Epithelial cell of prostate (primary cell): ENCODE measurements at places on chromosomes 5 and 9.

DNA sequence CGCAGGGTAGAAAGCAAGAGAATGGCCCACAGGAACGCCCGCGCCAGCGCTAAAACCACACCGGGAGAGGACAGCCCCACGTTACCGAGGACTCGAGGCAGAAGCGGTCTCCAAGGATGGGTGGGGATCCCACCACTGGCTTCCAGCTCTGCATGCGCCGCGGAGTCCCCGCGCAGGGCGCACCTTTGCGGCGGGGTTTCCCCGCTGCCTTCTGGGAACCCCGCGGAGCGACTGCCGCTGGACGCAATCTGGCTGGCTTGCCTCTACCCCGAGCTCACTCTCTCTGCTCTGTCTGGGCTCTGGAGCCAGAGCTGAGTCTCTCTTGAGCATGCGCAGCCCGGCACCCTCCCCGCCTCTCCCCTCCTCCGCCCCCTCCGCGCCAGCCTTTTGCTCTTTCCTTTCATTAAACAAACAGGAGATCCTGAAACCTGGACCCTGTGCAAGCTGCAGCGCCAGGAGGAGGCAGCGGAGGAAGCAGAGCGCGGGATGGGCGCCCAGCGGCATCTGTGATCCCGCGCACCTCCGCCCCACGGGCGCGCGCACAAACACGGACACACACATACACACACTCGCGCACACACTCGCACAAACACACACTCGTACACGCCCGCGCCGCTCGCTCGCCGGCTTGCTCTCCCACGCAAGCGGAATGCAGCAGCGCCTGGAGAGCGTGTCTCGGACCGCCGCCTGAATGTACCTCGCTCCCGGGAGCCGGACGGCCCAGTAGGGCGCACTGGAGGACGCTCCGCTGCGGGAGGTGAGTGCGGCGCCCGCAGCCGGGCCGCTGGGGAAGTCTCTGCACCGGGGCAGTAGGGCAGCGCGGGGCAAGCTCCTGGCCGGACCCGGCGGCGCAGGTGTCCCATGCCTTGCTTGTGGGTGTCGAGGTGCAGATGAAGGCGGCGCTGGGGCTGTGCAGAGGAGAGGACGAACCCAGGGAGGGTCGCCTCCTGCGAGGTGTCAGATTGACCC is at the start of gene PLPPR1:
Gene PLPPR1 (plus strand): TSS at position 382 of the 969 bp plus-strand sequence.
- DNase-seq = no peak

- no peak for DNase-seq
Measured at GRCh38 chr9:14434158-14434504, 120.2 kb upstream of the NFIB start.

GRCh38 chr9:112841261-112841660 is 49.4 kb downstream of the SLC46A2 start:
- no peak for DNase-seq

- no peak for DNase-seq
Measured at GRCh38 chr5:129664336-129664937, 83.5 kb upstream of the MINAR2 start.

DNA sequence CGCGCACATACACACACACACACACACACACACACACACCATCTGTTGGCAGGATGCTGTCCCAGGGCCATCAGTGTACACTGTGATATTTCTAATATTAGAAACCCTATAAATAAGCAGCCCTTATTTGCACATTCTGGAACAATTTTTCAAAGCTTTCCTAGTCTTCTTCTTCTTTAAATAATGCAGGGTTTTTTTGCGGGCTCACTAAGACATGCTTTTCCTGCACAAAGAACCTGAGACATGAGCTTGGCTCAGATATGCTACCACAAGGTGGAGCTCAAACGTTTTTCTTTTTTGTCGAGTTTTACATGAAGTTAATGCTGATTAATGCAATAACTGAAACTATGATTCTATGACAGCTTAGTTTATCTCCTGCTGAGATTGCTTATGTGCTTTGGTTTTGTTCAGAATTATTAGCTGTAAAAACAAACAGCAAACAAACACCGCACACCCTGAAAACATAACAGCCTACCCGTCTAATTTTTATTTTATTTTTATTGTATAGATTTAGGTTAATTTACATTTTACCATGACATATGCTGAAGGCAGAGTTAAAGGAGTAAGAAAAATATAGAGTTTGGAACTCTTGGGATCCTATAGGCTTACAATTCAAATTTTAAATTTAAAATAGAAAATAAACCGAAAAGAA is 95.8 kb downstream of the ALDH1A1 start:
- no peak for DNase-seq

DNA sequence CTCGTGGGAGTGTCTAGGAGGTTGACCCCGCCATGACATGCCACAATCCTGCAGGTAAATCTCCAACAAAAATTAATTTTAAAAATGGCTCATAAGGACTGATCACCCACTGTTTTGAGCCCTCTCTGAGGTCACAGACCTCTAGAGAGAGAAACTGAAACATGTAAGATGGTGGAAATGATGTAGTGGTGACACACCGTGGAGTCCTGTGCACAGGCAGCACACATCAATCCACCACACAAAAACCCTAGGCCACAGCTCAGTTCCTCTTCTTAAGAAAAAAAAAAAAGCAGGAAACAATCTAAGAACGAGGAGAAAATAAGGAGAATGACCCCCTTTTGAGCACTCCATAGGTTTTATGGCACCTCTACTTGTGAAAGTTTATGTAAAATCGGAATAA is 93.8 kb upstream of the FAM120A start:
- DNase-seq = no peak

- DNase-seq = no peak
Measured at GRCh38 chr5:158807-159447, 32.4 kb upstream of the LRRC14B start.

DNA sequence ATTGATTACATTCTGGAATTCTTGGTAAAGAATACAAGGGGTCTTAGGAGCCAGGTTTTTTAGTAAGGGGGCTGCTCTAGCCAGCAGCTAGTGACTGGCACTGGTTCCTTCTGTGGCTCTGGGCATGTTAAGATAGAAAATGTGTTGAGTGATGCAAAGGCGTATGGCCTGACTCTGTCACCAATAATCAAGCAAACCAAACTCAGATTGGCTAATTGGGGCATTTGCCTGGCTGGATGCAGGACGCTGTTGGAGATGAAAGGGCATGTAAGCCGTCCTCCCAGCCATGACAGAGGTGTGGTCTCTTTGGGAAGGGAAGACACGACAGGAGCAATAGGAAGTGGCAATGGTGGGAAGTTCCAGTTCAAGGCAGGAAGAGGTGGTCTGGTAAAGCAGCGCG is 87.6 kb upstream of the CTSL start:
- no peak for DNase-seq

DNA sequence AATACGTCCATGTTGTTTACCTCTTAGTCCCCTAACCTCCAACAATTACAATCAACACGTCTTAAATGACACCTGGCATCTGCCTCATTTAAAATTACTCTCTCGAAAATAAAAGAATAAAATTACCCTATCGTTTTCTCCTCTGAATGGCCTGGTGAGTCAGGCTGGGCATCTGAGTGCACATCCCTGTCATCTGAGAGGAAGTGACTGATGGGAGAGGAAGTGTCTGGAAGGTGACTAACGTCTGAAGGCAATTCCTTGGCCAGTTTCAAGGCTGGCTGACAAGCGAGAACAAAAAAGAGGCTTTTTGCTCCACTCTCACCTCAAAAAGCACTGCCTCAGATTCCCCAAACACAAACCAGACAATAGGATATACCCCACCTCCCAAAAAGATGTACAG is 57.7 kb downstream of the MAPKAP1 start:
- DNase-seq = peak; percentile 69

GRCh38 chr9:72982146-72982799 is 29.4 kb upstream of the ALDH1A1 start:
- DNase-seq = no peak

- no peak for DNase-seq
Measured at GRCh38 chr5:135188233-135188914, 154.3 kb upstream of the PITX1 start.

DNA sequence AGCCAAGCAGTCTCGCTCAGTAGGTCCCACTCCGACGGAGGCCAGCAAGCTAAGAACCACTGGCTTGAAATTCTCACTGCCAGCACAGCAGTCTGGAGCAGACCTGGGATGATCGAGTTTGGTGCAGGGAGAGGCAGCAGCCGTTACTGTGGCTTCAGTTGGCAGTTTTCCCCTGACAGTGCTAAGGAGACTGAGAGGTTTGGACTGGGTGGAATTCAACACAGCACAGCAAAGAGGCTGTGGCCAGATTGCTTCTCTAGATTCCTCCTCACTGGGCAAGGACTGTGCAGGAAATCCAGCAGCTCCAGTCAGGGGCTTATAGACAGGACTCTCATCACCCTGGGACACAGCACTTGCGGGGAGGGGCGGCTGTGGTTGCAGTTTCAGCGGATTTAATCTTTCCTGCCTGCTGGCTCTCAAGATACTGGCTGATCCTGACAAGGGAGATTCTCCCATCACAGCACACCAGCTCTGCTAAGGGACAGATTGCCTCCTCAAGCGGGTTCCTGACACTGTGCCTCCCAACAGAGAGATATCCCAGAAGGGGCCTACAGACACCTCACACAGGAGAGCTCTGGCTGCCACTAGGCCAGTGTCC is 122.1 kb downstream of the YIPF5 start:
- DNase-seq = no peak

GRCh38 chr9:3441197-3441816 is 84.5 kb downstream of the RFX3 start:
- peak; percentile 26 for DNase-seq
